Left forelimb (tissue), 1 donor: ENCODE measurements at places on chromosomes 3 and 15.

DNA sequence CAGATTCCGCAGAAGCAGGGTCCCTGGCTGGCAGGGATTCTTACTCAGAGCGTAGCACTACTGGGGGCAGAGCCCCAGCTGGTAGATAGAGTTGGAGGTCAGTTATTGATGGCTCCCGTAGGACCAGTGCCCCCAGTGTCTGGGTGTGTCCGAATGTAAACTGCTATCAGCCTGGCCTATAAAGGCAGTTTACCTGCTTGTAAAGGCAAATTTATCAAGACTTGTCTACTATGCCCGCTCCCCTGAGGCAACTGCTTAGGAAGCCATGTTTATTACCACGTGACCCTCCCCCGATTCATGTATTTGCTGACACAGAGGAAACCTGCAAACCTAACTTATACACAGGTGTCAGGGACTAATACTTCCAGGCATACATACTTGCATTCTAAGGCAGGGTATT is 607 bp upstream of the PPP1R14D start:
- no peak for DNase-seq

- no peak for DNase-seq
Observed at GRCh38 chr3:189294649-189295048, 122.9 kb downstream of the TPRG1 start.

GRCh38 chr3:195900436-195901355 is 7.7 kb downstream of the TNK2 start:
- DNase-seq: no peak

DNA sequence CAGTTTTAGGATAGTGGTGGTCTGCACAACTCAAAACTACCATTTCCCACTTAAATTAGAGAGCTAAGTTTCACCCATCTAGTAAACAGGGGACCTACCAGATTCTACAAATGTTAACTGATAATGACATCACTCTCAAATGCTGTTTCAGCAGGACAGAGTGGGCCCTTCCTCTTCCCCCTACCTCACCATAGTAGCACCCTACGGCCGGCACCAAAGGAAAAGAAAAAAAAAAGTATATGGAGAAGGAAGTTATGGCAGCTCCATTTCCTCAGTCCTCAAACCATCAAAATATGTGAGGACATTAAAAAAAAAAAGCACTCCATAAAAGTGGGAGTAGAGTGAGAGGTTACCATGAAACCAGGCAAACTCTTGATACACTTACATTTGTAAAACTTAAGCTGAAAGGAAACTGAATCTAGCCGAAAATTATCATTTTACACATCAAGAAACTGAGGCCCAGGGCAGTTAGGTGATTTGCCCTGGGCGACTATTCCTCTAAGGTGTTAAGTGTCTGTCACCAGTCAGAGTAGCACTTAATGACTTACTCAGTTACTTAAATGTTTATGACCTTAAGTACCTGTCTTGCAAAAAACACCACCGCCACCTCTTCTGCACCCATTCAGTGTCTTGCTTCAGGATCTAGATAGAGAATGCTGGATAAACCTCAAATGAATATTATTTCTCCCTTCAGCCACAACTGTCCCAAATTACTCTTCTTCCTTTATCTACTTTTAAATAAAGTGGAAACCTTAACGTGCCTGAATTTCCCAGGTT is 2.7 kb downstream of the MSL2 start:
- no peak for DNase-seq

DNA sequence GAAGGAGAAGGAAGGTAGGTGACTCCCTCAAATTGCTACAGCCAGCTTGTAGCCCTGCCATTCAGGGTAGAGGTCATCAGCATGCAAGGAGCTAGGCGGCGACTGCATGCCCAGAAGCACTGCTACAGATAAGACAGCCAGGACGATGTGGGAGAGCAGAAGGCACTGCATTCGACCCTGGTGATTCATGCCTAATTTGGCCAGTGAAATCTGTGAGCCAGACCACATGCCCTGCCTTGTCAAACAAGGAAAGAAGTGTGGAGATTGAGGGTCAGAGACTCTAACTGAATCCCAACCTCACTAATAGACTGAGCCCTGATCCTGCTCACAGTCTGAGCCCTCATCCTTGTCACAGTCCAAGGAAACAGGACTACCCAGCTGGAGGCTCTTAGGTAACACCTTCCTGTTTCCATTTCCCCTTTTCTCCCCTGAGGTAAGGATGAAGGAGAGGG is 86.6 kb downstream of the LINGO1 start:
- DNase-seq: no peak

DNA sequence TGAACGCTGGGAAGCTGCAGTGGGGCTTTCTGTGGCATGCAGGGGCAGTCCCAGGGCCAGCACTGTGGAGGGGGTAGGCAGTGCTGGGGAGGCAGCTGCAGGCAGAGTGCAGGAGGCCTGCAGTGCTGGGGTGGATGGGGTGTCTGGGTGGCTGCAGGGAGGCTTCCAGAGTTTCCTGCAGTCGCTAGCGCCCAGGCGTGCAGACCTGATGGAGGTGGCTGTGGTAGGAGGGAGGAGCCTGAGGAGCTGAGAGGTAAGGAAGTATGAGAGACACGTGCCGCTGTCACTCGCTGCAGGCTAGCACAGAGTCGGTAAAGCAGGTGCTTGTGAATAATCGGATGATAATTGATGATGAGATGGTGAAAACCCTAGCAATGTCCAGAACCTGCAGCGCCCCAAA is 16.3 kb downstream of the SYNM start:
- DNase-seq: no peak

DNA sequence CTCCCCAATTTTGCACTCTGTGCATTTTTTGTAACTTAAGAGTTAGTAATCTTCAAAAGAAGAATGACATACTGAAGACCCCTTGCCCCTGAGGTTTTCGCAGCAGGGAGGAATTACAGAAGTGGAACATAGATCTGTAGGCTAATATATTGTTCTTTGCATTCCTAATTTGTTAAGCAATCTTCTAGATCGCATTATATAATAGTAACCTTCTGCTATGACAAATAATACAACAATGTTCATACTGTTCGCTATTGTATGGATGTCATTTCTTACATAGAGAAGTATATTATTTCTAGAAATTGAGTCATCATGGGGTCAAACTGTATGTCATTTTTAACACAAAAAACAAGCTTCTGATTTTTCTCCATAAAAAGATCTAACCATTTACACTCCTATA is 95.8 kb upstream of the TGFBR2 start:
- no peak for DNase-seq

DNA sequence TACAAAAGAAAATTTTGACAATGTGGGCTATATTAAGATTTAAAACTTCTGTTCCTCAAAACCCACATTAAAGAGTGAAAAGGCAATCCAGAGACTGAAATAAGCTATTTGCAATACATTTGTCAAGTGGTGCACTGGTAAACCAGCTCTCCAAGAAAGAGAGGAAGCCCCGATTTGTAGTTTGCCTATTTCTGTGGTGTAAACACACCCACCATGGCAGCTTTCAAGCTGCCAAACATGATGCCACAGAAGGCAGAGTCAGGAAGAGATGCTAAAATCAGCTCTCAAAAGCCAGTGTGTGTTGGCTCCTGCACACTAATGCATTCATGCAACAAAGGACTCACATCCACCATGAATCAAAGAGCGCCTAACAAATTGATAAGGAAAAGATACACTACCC is 17.5 kb downstream of the RFTN1 start:
- DNase-seq: no peak
